B cell (primary cell): ENCODE measurements at places on chromosomes 16 and 17.

- DNase-seq, result no peak
Observed at GRCh38 chr17:8887834-8888703, 20.6 kb upstream of the PIK3R6 start.

DNA sequence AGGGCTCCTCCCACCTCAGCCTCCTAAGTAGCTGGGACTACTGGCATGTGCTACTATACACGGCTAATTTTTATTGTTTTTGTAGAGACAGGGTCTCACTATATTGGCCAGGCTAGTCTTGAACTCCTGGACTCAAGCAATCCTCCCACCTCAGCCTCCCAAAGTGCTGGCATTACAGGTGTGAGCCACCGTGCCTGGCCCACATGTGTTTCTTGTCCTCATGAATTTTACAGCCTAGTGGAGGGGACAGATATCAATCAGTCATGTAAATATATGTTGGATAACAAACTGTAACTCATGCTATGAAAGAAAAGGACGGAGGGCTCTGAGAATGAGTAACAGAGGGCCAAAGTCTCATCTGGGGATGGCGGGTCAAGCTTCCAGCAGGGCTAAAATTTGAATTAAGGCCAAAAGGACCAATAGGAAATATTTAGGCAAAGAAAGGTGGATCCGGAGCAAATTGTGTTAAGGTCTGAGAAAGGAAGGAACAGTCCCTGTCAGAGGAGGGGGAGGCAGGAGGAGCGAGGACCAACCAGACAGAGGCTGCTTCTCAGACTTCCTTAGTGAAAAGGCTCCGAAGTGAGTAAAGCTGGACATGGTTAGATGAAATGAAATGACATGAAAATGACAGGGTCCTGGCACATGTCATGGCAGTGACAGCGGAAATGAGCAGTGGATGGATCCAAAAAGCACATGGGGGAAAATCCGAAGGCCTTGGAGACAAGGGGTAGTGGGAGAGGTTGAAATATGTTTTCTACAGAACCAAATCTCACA is 3.8 kb downstream of the PDZD9 start:
- DNase-seq, result no peak

DNA sequence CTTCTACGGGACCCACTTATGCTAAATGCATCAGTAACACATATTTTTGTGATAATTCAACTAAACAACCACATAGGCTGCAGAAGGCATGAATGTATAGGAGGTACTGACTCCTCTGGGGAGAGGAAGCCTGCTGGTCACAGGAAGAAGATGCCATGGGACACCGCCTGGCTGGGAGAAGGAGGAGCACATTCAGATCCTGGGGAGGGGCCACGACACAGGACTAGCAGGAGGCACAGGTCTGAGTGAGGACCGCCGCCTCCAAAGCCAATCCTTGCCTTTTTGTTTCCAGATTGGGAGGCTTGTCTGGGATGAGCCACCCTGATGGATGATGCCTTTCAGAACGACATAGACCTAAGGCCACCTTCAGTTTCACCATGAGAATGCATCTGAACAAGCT is 34.6 kb downstream of the MBTPS1 start:
- DNase-seq, result no peak

DNA sequence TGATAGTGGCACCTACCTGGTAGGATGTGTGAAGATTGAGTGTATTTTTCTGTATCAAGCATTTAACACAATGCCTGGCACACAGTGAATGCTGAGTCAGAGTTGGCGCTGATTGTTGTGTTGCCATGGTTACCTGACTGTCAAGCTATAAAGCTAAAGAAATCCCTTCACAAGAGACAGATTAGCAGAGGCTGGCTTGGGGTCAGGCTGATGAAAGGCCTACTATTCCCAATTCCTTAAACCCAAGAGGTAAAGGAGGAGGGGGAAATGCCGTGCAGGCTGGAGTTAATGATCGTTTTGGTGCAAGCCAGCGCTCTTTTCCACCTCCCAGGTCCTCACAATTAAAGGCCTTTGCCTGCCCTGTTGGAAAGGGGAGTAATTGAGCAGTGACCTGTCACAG is 5.9 kb downstream of the CLEC19A start:
- peak; percentile 9 for DNase-seq

DNA sequence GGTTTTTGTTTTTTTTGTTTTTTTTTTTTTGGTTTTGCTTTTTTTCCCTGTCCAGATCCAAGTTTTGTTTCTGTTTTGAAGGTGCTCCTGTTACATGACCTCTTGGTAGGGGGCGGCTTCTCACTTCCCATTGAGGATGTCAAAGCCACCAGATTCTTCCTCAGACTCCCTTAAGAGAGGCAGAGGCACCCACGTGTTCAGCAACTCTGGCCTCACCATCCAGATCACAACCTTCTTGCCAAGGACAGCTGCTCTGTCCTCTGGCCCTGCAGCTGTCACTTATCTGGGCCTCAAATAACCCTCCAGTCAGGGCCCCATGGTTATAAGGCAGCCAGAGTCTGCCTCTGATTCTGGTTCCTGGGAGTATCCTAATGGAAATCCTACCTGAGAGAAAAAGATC is 208.5 kb downstream of the STX8 start:
- no peak for DNase-seq

- DNase-seq, result no peak
Observed at GRCh38 chr16:11909653-11910545, 5.9 kb downstream of the GSPT1 start.

GRCh38 chr16:82965808-82966207 is 339.0 kb downstream of the CDH13 start:
- no peak for DNase-seq

- DNase-seq, result no peak
Observed at GRCh38 chr17:74274709-74275340, 791 bp downstream of the DNAI2 start.

GRCh38 chr17:82399041-82399441 is 19.1 kb upstream of the HEXD start:
- DNase-seq, result no peak

- no peak for DNase-seq
Observed at GRCh38 chr17:50689956-50690886, 17.5 kb downstream of the ANKRD40 start.

DNA sequence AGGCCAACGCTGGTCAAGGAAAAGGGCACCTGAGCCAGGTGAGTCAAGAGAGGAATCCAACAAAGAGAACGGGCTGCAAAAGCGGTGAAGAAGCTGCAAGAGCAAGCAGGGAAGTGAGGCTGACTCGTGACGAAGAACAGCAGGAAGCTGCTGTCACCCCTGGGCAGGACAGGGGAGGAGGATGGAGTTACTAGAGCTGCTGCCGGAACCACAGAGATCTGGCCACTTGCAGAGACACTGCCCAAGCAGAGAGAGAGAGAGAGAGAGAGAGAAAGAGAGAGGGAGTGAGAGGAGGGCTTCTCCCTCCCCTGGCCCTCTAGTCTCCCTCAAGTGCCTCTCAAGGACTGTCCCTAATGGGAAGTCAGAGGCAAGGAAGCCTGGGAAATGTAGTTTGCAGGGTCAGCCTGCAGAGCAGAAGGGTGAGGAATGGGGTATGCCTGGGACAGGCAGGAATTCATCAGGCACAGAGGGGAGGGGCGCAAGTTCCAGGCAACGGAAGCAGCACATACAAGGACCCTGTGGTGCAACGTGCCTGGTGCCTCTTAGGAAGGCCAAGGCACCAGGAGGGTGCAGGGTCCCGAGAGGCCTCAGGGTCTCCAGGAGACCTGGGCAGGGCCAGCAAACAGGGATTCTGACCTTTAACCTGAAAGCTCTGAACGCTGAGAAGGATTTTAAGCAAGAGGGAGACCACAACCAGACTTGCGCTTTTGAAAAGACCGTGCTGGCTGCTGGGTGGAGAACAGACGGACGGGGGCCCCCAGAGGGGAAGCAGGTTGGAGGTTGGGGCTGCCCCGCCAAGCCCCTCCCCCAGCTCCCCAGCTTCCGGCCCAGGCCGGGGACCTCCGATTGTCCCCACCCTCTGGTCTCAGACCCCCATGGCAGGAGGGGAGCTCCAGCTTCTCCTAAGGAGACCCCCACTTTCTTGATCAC is 45.8 kb upstream of the CIBAR2 start:
- peak; percentile 41 for DNase-seq

DNA sequence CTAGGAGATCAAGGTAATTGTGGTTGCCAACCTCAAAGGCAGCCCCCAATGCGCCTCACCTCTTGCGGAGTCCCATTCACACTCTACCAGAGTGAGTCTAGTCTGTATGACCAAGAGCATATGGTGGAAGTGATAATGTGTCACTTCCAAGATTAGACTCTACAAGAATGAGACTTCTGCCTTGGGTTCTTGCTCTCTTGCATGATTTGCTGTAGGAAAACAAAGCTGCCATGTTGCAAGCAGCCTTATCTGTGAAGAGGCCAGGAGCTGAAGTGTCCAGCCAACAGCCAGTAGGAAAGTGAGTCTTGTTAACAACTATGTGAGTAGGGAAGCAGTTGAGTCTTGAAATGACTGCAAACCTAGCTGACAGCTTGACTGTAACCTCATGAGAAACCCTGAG is 3.4 kb downstream of the TERF2 start:
- no peak for DNase-seq

GRCh38 chr17:39675390-39676082 is 7.3 kb downstream of the PNMT start:
- DNase-seq, result no peak

DNA sequence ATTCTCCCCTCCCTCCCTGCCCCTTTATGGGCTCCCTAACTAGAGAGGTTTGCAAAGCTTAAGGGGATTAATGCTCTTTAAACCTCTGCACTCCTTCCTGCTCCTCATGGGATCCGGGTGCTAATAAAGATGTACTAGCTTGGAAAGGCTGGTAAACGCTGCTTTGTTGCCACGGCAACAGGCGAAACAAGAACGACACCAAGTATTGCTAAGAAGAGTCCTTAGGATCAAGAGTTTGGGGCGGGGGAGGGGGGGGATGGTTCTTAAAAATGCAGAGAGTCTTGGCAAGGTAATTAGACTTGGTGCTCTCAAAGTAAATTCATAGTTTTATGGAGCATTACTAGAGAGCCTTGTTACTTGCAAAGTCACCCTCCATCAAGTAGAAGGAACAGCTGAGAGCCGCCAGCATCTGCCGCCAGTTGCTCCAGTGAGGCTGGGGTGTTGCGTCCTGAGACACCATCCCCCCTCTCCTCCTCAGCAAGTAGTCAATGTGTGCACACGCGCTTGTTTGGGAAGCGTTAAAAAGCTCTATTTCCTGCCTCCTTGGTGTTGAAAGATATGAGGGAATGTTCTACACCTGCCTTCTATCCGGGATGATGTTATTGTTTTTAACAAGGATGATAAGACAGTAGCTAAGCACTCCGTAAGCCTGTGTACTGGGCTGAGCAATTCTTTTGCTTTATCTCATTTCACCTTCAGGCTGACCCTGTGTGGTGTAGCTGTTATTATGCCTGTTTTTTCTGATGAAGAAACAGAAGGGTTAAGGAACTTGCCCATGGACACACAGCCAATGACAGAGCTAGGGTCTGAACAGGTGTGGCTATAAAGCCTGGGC is 190.9 kb downstream of the CCDC182 start:
- DNase-seq, result peak; percentile 60

DNA sequence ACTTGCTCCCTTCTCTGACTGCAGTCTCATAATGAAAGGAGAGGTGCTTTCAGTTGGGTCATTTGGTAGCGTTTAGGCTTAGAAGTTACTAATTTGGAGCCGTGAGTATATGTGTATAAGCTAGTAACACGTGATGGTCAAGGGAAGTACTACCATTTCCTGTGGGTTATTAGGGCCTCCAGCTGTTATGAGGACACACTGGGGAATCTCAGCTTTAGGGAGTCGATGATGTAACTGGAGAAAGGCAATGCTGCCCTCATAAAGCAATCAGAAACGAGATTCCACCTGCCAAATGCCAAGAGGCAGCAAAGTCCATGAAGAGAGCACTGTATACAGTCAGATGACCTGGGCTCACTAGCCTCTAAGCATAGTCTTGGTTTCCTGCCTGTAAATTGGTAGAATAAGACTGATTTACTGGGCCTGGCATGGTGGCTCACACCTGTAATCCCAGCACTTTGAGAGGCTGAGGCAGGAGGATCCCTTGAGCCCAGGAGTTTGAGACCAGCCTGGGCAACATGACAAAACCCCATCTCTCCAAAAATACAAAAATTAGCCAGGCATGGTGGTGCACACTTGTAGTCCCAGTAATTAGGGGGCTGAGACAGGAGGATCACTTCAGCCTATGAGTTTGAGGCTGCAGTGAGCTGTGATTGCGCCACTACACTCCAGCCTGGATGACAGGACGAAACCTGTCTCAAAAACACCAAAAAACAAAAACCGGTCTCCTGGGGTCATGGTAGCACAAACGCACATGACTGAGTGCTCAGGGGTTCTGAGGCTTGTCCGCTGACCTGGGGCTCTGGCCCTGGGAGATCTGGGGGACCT is 53.0 kb downstream of the SF3B3 start:
- no peak for DNase-seq

DNA sequence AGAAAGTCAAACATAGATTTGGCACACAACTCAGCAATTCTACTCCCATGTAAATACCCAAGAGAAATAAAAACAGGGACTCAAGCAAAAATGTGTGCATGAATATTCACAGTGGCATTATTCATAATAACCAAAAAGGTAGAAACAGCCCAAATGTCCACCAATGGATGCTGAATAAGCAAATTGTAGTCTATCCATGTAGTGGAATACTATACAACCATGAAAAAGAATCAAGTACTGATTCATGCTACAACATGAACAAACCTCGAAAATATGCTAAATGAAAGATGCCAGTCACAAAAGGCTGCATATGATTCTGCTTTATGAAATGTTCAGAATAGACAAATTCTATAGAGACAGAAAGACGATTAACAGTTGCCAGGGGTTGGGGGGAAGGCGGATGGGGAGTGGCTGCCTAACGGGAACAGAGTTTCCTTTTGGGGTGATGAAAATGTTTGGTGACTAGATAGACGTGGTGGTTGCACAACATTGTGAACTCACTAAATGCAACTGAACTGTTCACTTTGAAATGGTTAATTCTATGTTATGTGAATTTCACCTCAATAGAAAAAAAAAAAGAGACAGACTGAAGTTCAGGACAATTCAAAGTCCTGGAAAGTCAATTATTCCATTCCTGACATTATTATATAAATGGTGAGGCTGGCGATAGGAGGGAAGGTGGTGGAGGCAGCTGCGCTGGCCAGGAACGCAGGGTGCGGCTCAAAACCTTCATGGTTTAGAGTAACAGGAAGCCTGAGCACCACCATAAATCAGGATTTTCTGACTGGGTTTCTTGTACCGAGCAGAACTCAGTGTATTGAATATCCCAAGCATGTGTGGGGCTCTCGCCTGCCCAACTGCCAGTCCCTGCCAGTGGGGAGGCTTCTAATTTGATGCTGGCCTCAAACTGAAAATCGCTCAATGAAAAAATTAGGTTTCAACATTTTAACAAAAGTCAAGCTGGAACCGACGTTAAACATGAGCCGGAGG is 300.9 kb downstream of the C16orf95 start:
- no peak for DNase-seq

DNA sequence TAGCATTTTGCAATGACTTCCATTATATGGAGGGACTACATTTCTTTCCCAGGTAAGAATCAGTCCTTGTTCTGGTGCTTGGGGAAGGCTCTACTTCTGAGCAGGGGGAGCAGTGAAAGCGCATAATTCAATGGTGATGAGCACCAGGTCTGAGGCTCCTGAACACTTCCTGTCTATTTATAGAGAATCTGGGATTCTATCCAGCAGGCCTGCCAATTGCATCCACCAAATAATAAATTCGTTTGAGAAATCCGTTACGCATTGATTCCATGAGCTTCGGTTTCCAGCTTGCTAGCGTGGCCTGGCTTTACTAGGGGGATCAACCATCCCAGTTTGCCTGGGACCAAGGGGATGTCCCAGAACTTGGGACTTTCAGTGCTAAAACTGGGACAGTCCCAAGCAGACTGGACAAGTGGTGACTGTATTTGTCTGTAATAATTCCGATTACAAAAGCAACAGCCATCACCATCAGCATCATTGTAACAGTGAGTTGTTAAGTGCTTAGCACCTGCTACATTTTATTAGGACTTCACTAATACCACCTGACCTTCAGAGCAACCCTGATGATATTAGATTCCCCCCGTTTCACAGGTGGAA is 349.9 kb downstream of the MAF start:
- no peak for DNase-seq
